Endothelial cell (in vitro differentiated cells): ENCODE measurements at places on chromosomes 5 and 9.

DNA sequence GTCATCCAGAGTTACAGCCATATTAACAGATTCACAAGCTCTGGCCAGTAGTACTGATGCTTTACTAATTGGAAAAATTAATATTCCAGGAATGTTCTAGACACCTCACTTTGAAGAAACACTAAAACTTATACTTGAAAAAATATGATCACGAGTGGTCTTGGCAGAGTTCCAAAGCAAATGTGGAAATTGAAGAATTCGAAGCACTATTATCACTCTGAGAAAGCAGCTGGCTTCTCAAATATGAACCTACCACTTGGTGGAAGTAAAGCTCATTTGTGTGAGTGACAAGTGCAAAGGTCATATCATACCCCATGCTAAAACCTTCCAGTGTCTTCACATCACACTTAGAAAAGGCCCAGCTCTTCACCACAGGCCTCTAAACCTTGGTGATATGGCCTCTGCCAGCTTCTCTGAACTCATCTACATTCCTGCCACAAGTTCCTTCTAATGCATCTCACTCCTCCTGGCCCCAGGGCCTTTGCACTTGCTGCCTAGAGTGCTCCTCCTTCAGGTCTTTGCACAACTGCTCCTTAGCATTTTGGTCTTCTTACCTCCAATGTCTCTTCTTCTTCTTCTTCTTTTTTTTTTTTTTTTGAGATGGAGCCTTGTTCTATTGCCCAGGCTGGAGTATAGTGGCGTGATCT lies 175.7 kb upstream of the SMIM23 start:
- peaks cover 3% of the 10 kb centered on the region for H3K27me3 ChIP-seq
- H3K27ac ChIP-seq = no peak overlapping the region
- no peaks in the 10 kb centered on the region for H3K4me1 ChIP-seq
- no peaks in the 10 kb centered on the region for H3K36me3 ChIP-seq

DNA sequence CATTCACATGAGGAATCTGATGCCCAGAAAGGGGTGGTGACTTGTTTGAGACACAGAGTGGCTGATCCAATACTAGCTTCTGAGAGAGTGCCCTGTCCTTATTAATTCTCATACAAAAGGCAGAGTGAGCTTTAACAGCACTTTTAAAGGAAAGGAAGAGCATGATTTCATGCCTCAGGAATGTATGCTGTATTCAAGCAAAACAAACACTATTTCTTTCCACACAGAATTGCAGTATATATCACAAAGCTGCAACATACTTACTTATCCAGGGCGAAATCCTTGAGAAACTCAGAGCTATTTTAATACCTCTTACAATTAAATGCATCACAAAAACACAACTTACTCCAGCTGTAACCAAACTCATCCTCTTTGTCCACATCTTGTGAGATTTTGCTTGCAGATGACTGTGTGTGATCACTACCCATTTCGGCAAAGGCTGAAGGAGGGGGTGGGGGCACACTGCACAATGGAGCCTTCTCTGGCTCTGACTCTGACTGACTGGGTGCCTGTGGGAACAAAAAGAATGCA lies 139.8 kb downstream of the MPDZ start:
- no peak overlapping the region for H3K4me3 ChIP-seq
- peaks cover 17% of the 10 kb centered on the region for H3K4me1 ChIP-seq
- no peak for DNase-seq
- H3K27me3 ChIP-seq = no peaks in the 10 kb centered on the region
- peak overlapping the region; percentile 96 for H3K27ac ChIP-seq

DNA sequence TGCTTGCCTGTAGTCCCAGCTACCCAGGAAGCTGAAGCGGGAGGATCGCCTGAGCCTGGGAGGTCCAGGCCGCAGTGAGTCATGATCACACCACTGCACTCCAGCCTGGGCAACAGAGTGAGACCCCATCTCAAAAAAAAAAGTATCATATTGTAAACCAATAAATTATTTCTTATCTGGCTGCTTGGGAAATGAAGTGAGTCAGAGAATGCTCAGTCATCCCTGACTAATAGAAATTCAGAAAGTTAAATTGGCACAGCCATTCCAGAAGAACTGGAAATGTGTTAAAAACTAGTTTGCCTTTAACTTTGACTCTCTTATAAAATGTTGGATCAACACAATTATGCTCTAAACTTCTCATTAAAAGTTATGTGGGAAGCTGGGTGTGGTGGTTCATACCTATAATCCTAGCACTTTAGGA lies 9.8 kb upstream of the GNE start:
- no peak for DNase-seq
- peaks cover 4% of the 10 kb centered on the region for H3K36me3 ChIP-seq
- H3K4me1 ChIP-seq = no peaks in the 10 kb centered on the region
- H3K27me3 ChIP-seq = no peaks in the 10 kb centered on the region

- no peak overlapping the region for H3K4me3 ChIP-seq
- H3K36me3 ChIP-seq = peaks cover 13% of the 10 kb centered on the region
- no peak for DNase-seq
Measured at GRCh38 chr9:129059796-129060785, 20.8 kb upstream of the DOLPP1 start.
